ENCODE measurements at places on chromosomes 7 and 10.
A peak's percentile ranks its signal among the peaks of the same experiment; 100 is the strongest.

GRCh38 chr10:63935705-63936104 is 414.5 kb downstream of the REEP3 start:
- no peak for DNase-seq

DNA sequence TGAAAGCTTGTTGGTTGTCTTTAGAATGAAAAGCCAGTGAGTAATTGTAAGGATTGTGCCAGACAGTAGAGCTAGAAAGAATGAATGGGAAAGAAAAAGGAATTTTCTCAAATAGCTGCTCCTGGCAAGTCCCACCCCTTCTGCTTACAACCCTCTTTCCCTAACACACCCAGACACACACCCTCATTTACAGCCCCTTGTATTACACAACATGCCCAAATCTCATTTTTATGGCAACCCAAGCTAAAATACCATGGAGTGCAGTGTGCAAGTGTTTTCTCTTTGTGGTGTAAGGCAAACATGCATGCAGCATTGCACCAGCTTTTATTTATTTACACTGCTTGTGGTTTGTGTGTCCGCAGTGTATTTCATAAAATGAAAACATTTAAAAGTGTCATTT is 1.5 kb downstream of the PRKAR2B start:
- DNase-seq = no peak

GRCh38 chr7:74372511-74373111 is 81.1 kb upstream of the GTF2IRD1 start:
- no peak for DNase-seq

- no peak for DNase-seq
These were observed 11.1 kb downstream of the C7orf57 start for GRCh38 chr7:48046458-48046857.

DNA sequence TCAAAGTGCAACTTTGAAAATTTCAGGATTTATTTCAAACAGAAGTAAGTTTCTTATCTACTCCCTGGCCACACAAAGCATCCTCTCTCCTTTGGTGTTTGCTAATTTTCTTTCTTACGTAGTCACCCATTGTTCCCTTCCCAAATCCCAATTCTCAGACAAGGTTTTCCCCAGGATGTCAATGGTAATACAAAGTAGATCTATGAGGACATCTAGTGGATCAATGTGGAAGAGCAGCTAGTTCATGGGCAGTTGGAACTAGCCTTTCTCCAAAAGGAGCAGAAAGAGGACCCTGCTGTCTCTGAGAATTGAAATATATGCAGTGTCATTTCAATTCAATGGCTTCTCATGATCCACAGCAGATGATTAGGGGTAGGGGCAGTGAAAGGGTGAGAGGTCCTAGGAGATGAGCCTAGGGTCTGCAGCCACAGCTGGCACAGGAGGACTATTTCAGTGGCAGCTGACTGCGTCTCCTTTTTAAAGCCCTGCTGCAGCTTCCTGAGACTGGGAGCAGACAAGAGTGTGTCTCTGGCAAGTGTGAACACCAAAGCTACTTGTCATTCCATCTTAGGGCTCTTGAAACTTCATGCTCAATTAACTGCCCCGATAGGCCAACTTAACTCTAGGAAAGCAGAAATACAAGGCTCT is 632.6 kb downstream of the KCNMA1 start:
- peak; percentile 61 for DNase-seq

DNA sequence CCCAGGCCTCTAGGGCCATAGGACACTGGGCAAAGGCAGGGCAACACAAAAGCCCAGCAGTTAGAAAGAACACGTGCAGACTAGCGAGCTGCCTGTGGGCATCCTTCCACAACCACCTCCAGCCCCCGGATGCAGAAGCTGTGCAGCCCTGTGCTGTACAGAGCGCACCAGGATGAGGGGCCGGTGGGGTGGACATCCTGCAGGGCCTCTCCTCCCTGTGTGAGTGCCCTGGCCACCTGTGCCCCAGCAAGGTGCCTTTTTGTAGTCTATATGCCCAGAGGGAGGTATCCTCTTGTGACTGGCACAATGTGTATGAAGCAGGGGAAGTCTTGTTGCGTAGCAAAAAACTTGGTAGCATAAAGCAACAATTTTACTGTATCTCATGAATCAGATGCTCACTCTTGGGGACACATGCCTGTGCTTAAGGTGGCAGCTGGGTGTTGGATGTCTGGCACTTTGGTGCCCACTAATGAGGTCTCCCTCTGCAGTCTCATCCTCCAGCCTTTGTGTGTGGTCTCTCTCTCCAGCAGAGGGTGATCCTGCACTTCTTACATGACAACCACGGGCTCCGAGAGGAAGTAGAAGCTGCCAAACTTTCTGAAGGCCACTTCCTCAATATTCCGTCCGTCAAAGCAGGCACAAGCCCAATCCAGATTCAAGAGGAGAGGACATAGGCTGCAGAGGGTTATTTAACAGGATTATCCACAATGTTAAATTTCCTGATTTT is 8.7 kb downstream of the NCAPG2 start:
- peak; percentile 15 for DNase-seq

DNA sequence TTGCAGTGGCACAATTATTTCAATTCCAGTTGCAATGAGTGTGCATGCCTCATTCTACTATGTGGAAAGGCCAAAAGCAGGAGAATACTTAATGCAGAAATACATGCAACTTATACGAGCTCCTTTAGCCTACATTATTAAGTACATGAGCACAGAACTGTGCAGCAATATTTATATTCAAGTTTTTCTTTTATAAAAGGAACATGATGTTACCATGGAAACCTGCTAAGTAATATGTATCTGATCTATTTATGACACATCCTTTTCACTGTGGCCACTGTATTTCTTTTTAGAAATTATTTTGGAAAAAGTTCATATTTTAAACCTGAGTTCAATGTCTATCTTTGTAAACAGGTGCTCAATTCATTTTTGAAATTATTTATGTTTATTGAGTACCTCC is 88.9 kb downstream of the ELAPOR2 start:
- no peak for DNase-seq

DNA sequence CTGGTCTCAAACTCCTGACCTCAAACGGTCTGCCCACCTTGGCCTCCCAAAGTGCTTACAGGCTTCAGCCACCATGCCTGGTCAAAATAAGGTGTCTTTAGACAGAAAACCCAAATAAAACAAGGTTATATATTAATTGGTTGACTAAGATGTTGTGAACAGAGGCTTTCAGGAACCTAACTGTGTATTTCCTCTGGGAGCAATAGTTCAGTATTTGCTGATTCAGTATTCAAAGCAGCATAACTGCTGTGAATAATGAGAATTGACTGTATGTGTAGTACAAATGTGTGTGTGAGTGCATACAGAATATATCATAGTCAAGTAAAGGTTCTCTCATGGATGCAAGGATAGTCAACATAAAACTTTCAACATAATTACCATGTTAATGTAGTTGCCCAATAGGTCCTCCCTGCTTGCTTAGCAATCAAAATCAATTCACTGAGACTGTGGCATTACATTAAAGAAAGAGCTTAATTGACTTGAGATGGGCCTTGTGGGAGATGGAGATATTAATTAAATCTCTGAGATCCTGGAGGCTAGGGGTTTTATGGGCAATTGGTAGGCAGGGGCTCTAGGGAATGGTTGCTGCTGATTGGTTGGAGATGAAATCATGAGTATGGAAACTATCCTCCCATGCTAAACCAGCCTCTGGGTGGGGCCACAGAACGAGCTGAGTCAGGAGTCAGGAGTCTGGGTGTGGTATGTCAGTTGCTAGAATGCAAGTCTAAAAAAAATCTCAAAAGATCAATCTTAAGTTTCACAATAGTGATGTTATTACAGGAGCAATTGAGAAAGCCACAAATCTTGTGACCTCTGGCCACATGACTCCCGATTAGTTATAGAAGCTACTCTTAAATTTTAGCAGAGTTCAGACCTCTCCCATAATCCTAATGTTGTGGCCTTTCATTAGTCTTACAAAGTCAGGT is 162.7 kb downstream of the AKR1D1 start:
- DNase-seq = no peak

GRCh38 chr7:143447466-143447865 is 4.2 kb downstream of the TAS2R60 start:
- DNase-seq = no peak

- DNase-seq = no peak
These were observed 20.8 kb downstream of the LAT2 start for GRCh38 chr7:74230446-74231231.
